ENCODE measurements at places on chromosomes 6 and 20.

GRCh38 chr6:72589096-72589495, 32.8 kb upstream of the KCNQ5 start:
- DNase-seq = no peak

- no peak for DNase-seq
Measured at GRCh38 chr20:38221119-38221589, 39.4 kb downstream of the KIAA1755 start.

- DNase-seq = no peak
Measured at GRCh38 chr6:11705069-11705468, 73.5 kb downstream of the ADTRP start.

- DNase-seq = no peak
Measured at GRCh38 chr6:107666084-107666980, 157.8 kb downstream of the SCML4 start.

DNA sequence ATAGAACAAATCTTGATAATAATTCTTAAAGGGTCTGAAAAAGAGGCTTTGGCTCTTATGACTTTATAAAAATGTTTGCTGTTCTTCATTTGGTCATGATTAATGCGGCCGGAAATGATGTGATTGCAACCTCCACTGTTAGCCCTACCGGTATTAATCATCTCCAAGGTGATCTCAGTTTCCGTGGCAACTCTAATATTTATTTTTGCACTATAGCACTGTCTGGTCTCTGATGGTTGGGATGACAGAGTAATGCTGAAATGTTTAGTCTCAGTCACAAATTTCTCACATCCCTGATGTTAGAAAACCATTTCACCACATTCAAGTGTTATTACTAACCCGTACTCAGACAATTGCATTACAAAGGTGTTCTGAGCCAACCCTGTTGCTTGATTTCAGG, 87.4 kb downstream of the TMEM200A start:
- DNase-seq = no peak

- peak; percentile 52 for DNase-seq
Measured at GRCh38 chr20:13231031-13231752, 10.1 kb downstream of the ISM1 start.
